ENCODE measurements at places on chromosomes 2 and 18.
A peak's percentile ranks its signal among the peaks of the same experiment; 100 is the strongest.

DNA sequence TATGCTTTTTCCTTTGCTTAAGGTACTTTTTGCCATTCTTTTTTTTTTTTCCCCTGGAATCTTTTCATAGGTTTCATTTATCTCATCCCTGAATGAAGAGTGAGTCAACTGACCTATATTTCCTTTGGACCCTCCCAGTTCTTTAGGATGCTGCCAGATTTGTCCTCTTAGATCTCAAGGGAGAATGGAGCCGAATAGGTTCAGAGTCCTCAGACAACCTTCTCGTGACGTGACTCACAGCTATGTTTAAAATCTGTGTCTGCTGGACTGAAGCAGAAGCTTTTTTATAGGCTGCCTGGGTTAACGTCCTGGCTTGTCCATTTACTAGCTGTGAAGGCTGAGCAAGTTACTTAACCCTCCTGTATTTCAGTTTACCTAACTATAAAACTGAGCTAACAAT lies 358.6 kb downstream of the DLGAP1 start:
- DNase-seq, result no peak

- DNase-seq, result peak; percentile 98
Observed at GRCh38 chr2:237291138-237291792, 122.7 kb downstream of the COL6A3 start.

- no peak for DNase-seq
Observed at GRCh38 chr2:240205348-240205747, 64.9 kb upstream of the OTOS start.

DNA sequence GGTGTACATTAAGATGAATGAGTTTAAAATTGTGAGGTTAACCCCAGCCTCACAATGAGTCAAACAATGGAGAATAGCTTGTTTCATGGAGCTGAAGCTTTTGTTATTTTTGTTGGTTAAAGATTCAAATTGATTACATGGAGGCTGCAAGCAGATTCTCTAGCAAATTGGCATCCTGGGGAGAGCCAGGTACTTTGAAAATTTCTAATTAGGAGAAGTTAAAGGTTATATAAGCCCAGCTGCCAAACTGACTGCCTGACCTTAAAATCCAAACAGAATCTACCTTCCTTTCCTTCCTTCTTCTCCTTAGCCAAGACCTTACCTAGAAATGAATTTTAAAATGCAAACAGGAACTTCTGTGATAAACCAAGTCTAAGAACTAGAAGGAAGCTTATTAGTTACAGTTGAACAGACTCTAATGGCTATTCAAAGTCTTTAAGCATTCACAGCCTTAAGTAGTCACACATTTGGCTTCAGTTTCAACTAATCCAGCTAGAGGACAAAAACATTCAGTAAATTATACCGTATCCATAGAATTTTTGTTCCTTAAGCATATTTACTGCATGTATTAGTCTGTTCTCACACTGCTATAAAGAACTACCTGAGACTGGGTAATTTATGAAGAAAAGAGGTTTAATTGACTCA lies 31.5 kb upstream of the PGAP1 start:
- no peak for DNase-seq

DNA sequence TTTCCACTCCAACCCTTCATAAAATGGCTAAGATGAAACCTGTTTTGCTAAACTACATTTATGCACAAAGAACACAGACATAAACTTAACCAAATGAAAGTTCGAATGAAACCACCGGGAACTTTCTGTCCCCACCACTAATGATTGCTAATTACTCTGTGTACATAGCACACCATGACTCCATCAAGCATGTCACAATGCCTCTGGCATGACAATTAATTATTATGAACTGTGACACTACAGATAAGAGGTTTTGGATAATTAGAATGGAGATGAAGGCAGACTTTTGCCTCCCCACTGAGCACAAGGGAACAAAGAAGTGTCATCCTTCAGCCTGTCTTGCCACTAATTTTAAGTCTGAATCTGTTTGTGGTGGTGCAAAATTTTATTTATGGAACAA lies 1.5 kb downstream of the DAPL1 start:
- no peak for DNase-seq

- no peak for DNase-seq
Observed at GRCh38 chr2:206218796-206219499, 55.5 kb upstream of the ZDBF2 start.

- DNase-seq, result peak; percentile 82
Observed at GRCh38 chr2:154700136-154700535, 1.6 kb downstream of the KCNJ3 start.

- DNase-seq, result peak; percentile 69
Observed at GRCh38 chr18:62371436-62371835, 46.3 kb downstream of the TNFRSF11A start.

Data from NCI-H446 treated with DMSO at 0.1 percent for 48 hours (cell line).